ENCODE measurements at places on chromosomes 5 and 9. TPM values are rescaled to one million over a fixed set of nuclear protein-coding genes. Genes with fewer than 3 reads are reported as not detected.

The SEMA5A gene
- 44.3 TPM for total RNA-seq

The PARP8 gene
- 39.5 TPM for total RNA-seq

The GFI1B gene
- not detected for total RNA-seq

The WNT8A gene
- not detected for total RNA-seq

The TOR4A gene
- total RNA-seq, result 31.1 TPM

The RBM27 gene
- 21.1 TPM for total RNA-seq

The ACTBL2 gene
- total RNA-seq, result 0.19 TPM

The PTGDS gene
- total RNA-seq, result 1.7 TPM

The GIN1 gene
- 6.2 TPM for total RNA-seq

The MGAT1 gene
- total RNA-seq, result 74.1 TPM

The IRX2 gene
- total RNA-seq, result 0.56 TPM

The SV2C gene
- under 0.01 TPM for total RNA-seq

The SLC6A18 gene
- not detected for total RNA-seq

The LRRC26 gene
- total RNA-seq, result not detected

The DRD1 gene
- total RNA-seq, result not detected

The SLC36A3 gene
- not detected for total RNA-seq

The ZNF346 gene
- total RNA-seq, result 13.2 TPM

The FABP6 gene
- total RNA-seq, result not detected

The LECT2 gene
- not detected for total RNA-seq

The ANKRD33B gene
- total RNA-seq, result 1.3 TPM

The ABL1 gene
- total RNA-seq, result 76.1 TPM

Measured in regular cardiac myocyte (primary cell).